ENCODE measurements at places on chromosomes 2 and 18. TPM values are rescaled to one million over a fixed set of nuclear protein-coding genes. Genes with fewer than 3 reads are reported as not detected.

DNA sequence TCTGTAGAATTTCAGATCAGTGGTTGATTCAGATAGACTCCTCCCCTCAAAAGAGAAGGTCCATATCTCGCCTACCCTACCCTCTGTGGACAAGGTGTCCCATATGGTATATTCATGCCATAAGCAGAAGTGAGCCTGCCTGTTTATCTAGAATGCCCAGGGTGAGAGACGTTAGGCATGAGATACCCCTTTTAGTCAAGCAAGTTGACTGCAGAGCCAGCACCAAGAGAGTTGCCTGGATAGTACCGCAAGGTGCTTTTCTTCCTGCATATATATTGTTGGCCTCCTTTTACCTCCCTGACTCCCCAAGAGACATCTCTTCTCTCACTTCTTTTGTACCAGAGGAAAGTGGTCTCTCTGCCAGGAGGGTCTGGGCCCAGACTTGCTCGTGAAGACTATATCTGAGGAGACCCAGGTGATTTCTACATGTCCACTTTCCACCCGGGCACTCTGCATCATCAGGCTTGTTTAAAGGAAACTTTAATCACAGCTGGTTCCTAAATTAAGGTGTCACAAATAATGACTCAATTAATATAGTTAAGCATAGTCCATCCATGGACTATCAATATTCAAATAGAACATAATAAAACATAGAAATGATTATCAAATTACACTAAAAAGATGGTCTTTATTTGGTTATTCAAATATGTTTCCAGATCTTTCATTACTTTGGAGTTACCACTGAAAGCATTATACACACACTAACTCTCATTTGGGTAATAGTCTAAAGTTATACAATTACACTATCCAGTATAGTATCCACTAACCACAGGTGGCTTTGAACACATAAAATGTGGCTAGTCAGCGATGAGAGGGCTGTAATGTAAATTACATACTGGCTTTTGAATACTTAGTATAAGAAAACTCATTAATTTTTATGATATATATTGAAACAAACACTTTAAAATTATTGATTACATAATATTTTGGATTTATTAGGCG lies 4.1 kb downstream of the ITGA4 start:
- H3K4me1 ChIP-seq, result no peaks in the 10 kb centered on the region
- no peak for DNase-seq
- no peaks in the 10 kb centered on the region for H3K36me3 ChIP-seq
- no peak overlapping the region for H3K27ac ChIP-seq
- H3K4me3 ChIP-seq, result no peak overlapping the region

NBEAL1 gene
- 39.9 TPM for total RNA-seq

TWIST2 gene
- not detected for total RNA-seq

UGT1A3 gene
- 0.64 TPM for total RNA-seq

DNA sequence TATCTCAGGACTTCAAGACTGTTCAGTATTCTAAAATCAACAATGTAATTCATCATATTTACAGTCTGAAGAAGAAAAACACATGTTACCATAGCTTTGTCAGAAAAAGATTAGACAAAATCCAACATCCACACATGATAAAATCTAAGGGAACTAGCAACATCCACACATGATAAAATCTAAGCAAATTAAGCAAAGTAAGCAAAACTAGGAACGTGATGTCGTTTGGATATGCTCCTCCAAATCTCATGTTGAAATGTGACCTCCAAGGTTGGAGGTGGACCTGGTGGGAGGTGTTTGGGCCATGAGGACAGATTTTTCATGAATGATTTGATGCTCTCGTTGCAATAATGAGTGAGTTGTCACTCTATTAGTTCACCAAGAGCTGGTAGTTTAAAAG lies 717.3 kb upstream of the HS6ST1 start:
- no peaks in the 10 kb centered on the region for H3K4me1 ChIP-seq
- no peak overlapping the region for H3K4me3 ChIP-seq
- H3K36me3 ChIP-seq, result no peaks in the 10 kb centered on the region
- no peaks in the 10 kb centered on the region for H3K27me3 ChIP-seq
- no peak for DNase-seq

DNA sequence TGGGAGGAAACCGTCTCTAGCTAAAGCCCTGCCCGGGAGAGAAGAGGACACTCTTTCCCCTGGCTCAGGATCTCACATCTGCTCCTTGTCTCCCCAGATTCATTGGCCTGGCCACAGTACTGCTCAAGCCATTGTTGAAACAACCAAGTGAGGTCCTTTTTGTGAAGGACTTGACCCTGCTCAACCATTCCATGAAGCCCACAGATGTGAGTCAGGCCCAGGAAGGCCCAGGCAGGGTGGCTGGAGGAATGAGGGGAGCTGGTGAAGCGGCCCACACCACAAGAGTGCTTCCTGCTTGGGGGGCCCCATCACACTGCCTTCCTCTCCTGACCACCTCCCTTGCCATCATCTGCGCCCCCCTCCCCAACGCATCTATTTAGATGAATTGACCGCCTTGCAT lies 5.1 kb downstream of the FER1L5 start:
- DNase-seq, result no peak
- H3K36me3 ChIP-seq, result no peaks in the 10 kb centered on the region
- H3K27me3 ChIP-seq, result no peaks in the 10 kb centered on the region

GRCh38 chr2:110865188-110865587 lies 132.8 kb downstream of the ACOXL start:
- H3K27ac ChIP-seq, result no peak overlapping the region
- no peaks in the 10 kb centered on the region for H3K27me3 ChIP-seq
- no peak overlapping the region for H3K4me3 ChIP-seq
- no peaks in the 10 kb centered on the region for H3K4me1 ChIP-seq

LAMA1 gene
- total RNA-seq, result 129 TPM

TUBA4B gene
- total RNA-seq, result not detected

- no peaks in the 10 kb centered on the region for H3K36me3 ChIP-seq
- DNase-seq, result no peak
- H3K27me3 ChIP-seq, result no peaks in the 10 kb centered on the region
- no peak overlapping the region for H3K4me3 ChIP-seq
- H3K27ac ChIP-seq, result no peak overlapping the region
Measured at GRCh38 chr2:13113002-13113401, 396.3 kb downstream of the TRIB2 start.

- H3K27ac ChIP-seq, result no peak overlapping the region
- no peak overlapping the region for H3K4me3 ChIP-seq
- H3K4me1 ChIP-seq, result no peaks in the 10 kb centered on the region
Measured at GRCh38 chr2:236302555-236302954, 38.3 kb upstream of the ASB18 start.

DNA sequence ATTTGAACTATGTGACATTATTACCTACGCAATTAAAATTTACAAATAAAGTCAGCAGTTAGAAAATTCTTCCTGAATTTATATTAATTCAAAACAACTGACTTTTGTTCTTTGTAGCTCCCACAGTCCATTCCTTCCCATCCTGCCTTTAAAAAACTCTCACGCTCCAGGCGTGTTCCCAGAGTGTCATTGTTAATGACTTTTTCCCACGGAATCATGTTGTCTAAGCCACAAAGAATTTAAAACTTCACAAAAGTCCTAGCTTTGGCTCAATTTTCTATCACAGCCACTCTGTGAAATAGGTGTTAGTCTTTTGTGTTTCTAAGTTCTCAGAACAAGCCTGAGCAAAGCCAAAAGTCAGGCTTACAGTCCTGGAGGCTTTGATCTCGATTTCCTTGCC lies 26.5 kb downstream of the SLC1A4 start:
- no peaks in the 10 kb centered on the region for H3K36me3 ChIP-seq
- no peak for DNase-seq
- no peak overlapping the region for H3K4me3 ChIP-seq
- no peak overlapping the region for H3K27ac ChIP-seq

GPR35 gene
- total RNA-seq, result 21.3 TPM

MYCN gene
- total RNA-seq, result 46.6 TPM

DNA sequence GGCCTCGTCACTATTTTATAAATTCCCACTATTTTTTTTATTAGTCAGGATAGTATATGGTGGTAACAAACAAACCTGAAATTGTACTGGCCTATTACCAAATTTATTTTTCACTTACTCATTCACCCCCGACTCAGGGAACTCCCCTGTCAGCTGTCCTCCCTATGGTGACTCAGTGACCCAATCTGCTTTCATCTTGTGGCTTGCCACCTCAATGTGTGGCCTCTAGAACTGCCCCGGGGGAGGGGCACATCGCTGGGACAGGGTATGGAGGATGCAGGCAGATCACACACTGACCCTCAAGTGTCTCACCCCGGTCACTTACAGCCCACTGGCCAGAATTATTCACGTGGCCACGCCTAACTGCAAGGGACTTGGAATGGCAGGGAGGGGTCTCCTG lies 71.6 kb downstream of the ACTR2 start:
- no peak overlapping the region for H3K4me3 ChIP-seq
- H3K27ac ChIP-seq, result peak overlapping the region; percentile 36
- no peak for DNase-seq
- no peaks in the 10 kb centered on the region for H3K36me3 ChIP-seq
- H3K4me1 ChIP-seq, result peaks cover 22% of the 10 kb centered on the region

DNA sequence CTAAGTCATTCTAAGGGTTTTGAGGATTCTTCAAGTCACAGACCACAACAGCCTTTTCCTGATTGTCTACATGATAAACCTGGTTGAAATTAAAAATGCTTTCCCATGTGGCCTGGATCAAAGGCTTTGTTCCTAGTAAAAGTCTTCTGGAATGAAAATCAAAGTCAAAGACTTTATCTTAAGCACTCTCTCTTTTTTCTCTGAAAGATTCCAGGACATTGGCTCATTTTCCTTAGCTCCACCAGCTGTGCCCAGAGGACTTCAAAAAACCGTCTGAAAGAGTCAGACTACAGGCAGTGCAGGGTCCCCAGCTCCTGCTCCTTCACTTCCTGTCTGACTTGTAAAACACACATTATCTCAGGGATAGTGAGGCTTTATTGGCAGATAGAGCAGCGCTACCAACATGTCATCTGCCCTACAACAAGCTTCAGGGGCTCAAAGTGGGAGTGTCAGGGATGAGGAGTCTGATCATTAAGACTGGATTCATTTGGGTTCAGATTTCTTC lies 148.2 kb downstream of the ESCO1 start:
- H3K4me1 ChIP-seq, result no peaks in the 10 kb centered on the region
- DNase-seq, result no peak
- H3K27me3 ChIP-seq, result no peaks in the 10 kb centered on the region
- H3K4me3 ChIP-seq, result no peak overlapping the region
- peaks cover 2% of the 10 kb centered on the region for H3K36me3 ChIP-seq
- no peak overlapping the region for H3K27ac ChIP-seq

- H3K36me3 ChIP-seq, result no peaks in the 10 kb centered on the region
- no peak overlapping the region for H3K27ac ChIP-seq
- no peaks in the 10 kb centered on the region for H3K27me3 ChIP-seq
- no peak for DNase-seq
Measured at GRCh38 chr2:77578354-77578753, 56.2 kb upstream of the LRRTM4 start.

- H3K27me3 ChIP-seq, result no peaks in the 10 kb centered on the region
- no peak for DNase-seq
- no peaks in the 10 kb centered on the region for H3K4me1 ChIP-seq
- H3K36me3 ChIP-seq, result no peaks in the 10 kb centered on the region
Measured at GRCh38 chr2:67286981-67287759, 110.0 kb upstream of the ETAA1 start.

GRCh38 chr18:58692422-58693185 lies 21.3 kb downstream of the MALT1 start:
- H3K27me3 ChIP-seq, result no peaks in the 10 kb centered on the region
- no peak overlapping the region for H3K4me3 ChIP-seq
- no peaks in the 10 kb centered on the region for H3K36me3 ChIP-seq
- no peaks in the 10 kb centered on the region for H3K4me1 ChIP-seq
- no peak overlapping the region for H3K27ac ChIP-seq

- H3K36me3 ChIP-seq, result no peaks in the 10 kb centered on the region
- no peaks in the 10 kb centered on the region for H3K4me1 ChIP-seq
- H3K27ac ChIP-seq, result no peak overlapping the region
Measured at GRCh38 chr2:3303583-3304406, 73.8 kb downstream of the EIPR1 start.

KATNAL2 gene
- total RNA-seq, result not detected

DNA sequence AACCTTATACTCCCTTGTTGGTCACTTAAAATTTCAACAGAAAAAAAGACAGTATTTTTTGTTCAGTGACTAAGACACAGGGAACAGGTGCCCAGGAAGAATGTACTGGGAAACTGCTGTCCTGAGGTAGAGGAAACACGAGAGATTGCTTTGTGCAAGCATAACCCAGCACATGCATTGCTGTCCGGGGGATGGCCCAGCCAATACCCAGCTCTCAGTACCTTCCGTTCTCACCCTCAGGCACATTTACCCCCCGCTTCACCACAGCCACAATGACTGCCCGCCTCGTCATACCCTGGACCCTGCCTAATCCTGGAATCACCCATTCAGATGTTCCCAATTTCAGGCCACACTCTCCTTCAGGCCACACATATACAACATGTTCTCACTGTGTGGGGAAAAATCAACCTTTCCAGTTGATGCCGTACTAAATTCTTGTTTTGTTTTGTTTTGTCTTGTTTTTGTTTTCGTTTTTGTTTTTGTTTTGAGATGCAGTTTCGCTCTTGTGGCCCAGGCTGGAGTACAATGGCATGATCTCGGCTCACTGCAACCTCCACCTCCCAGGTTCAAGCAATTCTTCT lies 140.7 kb downstream of the ESCO1 start:
- H3K27ac ChIP-seq, result no peak overlapping the region
- no peak overlapping the region for H3K4me3 ChIP-seq
- H3K4me1 ChIP-seq, result no peaks in the 10 kb centered on the region
- DNase-seq, result no peak

ICA1L gene
- 5.5 TPM for total RNA-seq

- H3K4me3 ChIP-seq, result no peak overlapping the region
- H3K36me3 ChIP-seq, result no peaks in the 10 kb centered on the region
- no peak overlapping the region for H3K27ac ChIP-seq
- H3K4me1 ChIP-seq, result peaks cover 8% of the 10 kb centered on the region
- DNase-seq, result no peak
Measured at GRCh38 chr2:217366266-217366895, 506.5 kb upstream of the TNP1 start.

DNA sequence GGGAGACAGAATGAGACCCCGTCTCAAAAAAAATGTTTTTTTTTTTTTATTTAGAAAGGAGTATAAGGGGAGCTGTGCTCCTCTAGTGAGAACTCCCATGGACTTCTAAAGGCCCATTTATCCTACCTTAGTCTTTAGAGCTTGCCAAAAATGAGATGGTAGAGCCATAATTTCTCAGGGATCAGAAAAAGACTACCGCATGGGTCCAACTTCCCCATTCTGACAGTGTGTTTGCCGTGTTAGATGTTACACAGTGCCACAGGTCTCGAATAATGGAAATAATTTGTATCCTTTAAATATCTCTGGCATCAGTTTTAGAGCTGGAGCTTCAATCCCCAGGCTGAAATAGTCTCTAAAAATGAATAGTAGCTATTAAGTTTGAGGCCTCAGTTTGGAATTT lies 6.0 kb upstream of the SLC39A10 start:
- H3K27me3 ChIP-seq, result no peaks in the 10 kb centered on the region
- H3K36me3 ChIP-seq, result no peaks in the 10 kb centered on the region
- no peak overlapping the region for H3K4me3 ChIP-seq
- H3K27ac ChIP-seq, result no peak overlapping the region

Data from Caco-2 (cell line).